ENCODE measurements at places on chromosomes 4 and X. TPM values are rescaled to one million over a fixed set of nuclear protein-coding genes. Genes with fewer than 3 reads are reported as not detected.

Gene MAGEA12
- total RNA-seq, result not detected

Gene CORIN
- 0.05 TPM for total RNA-seq

Gene ARL9
- not detected for total RNA-seq

Gene C4orf51
- total RNA-seq, result not detected

Gene CFP
- total RNA-seq, result 32.9 TPM

Gene SLC7A11
- total RNA-seq, result 0.21 TPM

Gene IL2
- total RNA-seq, result not detected

- DNase-seq, result no peak
These were observed 628 bp downstream of the SCLT1 start for GRCh38 chr4:129092631-129093190.

DNA sequence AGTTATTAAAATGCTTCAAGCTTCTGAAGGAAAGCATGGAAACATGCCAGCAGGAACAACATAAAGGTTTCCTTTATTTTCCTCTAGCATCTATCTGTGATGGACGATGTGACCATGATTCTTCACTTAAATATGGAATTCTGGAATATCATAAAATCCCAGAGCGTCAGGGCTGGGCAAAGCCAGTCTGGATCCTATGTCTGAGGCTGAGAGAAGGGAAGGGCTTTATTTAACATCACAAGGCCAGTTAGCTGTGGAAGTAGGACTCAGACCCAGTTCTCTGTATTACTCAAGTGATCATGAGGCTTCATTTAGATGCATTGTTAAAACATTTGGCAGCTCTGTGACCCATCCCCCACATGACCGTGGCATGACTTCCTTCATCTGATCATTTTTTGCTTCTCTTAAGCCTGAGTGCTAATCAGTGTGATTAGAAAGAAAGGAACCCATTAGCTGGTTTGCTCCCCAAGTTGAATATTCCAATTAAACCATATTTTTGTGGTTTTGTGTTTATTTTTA, 40.9 kb upstream of the EOLA2 start:
- DNase-seq, result no peak

DNA sequence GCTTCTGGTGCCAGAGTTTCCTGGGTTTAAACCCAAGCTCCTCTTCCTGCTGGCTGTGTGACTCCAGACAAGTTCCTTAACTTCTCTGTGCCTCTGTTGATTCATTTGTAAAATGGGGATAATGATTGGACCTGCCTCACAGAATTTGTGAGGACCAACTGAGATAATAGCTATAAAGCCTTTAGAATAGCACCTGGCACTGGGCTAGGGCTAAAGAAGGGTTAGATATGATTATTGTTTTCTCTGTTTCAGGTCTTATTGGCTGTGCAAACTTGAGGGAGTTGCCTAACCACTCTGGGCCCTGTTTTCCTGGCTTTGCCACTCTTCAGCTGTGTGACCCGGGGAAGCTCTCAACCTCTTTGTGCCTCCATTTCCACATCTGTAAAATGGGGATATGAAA, 37.8 kb downstream of the LGI2 start:
- no peak for DNase-seq

- no peak for DNase-seq
These were observed 17.3 kb downstream of the ASMTL start for GRCh38 chrX:1435241-1435895.

DNA sequence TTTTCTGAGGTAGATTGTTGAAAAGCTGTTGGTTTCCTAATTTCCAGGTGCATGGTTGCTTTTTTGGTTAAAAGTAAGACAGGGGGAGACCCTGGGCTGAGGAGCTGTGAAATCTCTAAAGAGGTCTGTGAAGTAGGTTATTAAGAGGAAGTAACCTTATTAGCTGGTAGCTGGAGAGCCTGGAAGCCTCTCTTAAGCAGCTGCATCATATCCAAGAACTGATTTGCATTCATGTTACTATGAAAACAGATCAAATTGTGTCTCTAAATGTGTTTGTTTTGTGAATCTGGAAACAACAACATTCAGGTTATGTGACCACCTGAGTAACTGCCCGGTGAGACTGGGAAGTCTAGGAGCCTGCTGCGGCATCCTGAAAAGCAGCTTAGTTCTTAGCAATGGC, 54.1 kb downstream of the ARHGAP10 start:
- DNase-seq, result no peak

DNA sequence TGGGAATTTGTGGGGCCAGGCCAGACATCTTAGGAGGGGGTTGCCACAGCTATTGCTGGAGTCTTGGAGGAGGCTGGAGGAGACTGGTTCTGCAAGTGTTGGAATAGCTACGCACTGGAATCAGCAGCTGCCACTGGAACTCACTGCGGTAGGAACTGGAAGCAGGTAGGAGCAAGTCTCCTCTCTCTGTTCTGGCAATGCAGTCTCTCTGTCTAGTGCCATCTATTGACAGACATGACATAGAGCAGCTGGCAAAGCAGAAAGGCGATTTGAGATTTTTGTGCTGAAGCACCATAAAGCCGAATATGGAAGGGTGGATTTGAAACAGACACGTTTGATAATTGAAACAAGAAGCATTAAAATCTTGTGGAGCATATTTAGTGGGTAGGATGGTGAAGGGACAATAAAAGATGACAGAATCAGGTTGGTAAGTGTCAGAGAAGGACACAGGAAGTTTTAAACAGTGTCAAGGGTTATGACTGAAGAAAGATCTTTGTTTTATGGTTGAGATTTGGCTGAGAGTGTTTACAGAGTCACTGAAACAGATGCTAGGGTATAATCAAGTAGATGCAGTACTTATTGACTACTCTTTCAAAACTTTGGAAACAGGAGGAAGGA, 23.5 kb upstream of the SYNPO2 start:
- DNase-seq, result no peak

GRCh38 chrX:119249891-119250290, 13.8 kb downstream of the PGRMC1 start:
- DNase-seq, result no peak

DNA sequence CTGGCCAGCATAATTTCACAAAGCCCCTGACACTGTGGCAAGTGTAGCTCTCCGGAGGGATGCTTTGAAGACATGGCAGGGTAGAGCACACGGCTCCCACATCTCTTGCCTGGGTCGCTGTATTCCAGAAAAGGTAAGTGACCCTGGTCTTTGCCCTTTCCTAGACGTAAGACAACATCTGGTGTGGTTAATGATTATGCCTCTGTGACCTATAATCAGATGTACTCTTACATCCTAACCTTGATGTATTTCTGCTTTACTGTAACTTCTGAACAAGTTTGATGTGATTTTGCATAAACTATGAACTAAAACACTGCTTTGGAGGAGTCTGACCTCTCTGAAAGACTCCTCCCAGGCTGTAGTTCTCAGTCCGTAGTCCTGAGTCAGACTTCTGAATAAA, 59.1 kb upstream of the ACSL1 start:
- DNase-seq, result no peak

- DNase-seq, result no peak
These were observed 31.1 kb upstream of the SPANXB1 start for GRCh38 chrX:140971099-140971795.

- no peak for DNase-seq
These were observed 1.6 kb upstream of the NDST3 start for GRCh38 chr4:118032691-118033090.

DNA sequence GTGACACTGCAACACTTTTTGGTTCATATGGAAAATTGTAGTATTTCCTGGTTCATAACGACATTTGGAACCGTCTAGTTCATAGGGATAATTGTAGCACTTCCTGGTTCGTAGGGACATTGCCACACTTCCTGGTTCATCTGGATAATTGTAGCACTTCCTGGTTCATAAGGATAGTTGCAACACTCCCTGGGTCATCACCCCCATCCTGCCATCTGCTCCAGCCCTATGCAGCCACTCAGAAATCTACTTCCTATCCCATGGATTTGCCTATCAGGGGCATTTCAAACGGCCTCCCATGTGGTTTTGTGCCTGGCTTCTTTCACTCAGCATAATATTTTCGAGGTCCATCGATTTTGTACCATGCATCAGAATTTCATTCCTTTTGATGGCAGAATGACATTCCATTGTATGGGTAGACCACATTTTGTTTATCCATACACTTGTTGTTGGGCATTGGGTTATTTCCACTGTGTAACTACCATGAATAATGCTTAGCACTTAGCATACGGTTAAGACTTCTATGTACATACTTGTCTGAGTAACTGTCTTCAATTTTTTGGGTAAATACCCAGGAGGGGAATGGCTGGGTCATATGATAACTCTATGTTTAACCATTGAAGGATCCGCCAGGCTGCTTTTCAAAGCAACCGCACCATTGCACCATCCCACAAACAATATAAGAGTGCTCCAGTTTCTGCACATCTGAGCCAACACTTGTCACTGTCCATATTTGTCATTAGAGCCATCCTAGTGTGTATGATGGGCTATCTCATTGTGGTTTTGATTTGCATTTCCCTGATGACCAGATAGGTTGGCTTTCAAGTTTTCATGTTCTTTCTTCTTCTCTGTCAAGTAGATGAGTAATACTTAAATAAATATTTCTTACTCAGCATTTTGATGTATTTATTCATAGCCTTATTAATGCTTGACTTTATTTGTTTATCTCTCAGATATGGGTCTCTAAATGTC, 58.3 kb upstream of the CD99 start:
- DNase-seq, result no peak

- DNase-seq, result no peak
These were observed 405.0 kb upstream of the MAGEB18 start for GRCh38 chrX:25733148-25733547.

DNA sequence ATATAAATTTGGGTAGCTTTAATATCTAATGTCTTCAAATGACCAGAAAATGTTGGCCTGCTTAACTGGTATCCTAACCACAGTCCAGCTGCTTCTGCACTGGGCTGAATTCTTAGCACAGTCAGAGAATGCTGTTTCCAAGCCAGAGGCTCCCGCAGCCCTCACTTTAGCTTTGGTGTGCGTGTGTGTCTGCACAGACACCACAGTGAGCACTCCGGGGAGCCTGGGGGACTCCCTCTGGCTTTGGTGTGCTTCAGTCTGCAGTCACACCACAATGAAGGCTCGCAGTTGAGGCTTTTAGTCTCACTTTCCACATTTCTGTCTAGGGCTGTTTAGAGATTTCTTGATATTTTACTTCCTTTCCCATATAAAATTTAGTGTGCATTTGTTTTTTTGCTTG, 53.6 kb downstream of the APOO start:
- DNase-seq, result no peak

DNA sequence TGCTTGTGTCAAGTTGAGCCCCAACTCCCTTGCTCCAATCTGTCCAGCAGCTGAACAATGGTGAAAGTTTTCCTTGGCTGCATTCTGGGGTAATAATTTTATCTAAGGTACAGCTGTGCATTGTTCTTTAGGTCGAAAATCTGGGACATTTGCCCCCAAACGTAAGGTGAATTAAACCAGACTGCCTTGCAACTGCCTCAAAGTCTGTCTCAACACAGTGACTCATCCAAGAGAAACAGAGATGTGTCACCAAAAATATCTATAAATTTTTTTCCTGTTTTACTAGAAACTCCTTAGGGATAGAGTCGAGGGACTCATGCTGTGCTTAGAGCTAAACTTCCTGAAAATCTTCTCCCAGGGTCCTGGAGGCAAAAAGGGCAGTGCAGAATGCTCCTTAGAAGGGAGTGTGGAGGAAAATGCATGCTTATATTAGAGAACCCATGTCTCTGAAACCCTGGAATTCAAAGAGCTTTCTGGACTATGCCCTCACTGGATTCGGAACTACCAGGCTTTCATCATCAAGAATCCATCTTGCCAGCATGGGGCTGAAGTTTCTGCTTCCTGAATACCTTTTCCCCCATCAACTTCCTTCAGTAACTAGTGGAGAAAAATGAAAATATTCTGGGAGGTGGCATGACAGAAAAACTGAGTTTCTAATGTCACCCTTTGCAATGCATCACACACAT, 115.7 kb downstream of the PALLD start:
- no peak for DNase-seq

GRCh38 chr4:166153548-166153947, 280.5 kb downstream of the TLL1 start:
- no peak for DNase-seq
